MG63 (cell line): ENCODE measurements at places on chromosomes 5 and 9. TPM values are rescaled to one million over a fixed set of nuclear protein-coding genes. Genes with fewer than 3 reads are reported as not detected.

The ECPAS gene
- total RNA-seq = 77.5 and 87.8 TPM in 2 replicates

- no peak for DNase-seq
Observed at GRCh38 chr5:6859023-6859422, 145.8 kb downstream of the TENT4A start.

GRCh38 chr5:95949810-95950209 lies 11.8 kb downstream of the ELL2 start:
- no peak for DNase-seq

DNA sequence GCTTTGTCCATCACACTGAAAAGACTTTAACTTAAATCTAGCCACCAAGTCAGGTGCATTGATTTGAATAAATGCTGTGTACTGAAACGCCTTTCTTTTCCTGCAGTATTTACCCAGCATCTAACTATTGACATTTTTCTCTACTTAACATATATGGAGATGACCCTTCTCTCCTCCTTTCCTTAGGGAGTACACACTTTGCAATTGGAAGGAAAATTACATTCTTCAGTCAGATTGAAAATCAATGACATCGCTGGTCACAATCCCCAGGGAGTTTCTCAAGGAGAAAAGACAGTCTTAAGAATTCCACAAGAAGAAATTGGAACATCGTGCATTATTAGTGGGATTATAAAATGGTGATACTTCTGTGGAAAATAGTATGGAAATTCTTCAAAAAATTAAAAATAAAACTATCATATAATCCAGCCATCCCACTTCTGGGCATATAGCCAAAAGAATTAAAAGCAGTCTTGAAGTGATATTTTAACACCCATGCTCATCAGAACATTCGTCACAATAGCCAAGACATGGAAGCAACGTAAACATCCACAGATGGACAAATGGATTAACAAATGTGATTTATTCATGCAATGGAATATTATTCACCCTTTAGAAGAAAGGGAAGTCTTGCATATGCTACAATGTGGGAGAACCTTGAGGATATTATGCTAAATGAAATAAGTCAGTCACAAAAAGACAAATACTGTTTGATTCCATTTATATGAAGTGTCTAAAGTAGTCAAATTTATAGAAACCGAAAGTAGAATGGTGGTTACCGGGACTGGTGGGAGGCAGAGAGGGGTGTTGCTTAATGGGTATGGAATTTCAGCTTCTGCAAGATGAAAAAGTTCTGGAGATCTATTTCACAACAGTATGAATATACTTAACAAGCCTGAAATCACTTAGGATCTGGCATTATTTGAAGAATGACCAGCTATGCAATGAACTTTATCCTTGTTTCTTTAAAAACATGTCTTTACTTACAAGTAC lies 14.3 kb upstream of the FREM1 start:
- DNase-seq = peak; percentile 71

GRCh38 chr9:26746357-26747072 lies 146.1 kb downstream of the CAAP1 start:
- no peak for DNase-seq

DNA sequence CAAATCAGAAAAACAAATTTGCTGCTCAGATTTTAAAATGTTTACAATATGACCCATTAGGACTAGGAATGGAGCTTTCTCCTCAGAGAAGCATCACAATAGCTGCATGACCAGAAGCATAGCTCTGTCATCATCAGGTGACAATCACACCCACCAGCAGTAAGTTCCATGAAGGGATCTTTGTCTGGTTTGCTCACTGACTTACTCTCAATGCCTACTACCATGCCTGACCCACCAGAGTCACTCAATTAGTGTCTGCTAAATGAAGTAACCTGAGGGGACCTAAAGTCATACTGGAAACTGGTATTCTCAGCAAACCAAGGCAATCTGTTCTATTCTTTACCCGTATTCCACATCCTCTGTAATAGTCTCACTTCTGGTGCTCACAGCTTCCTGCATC lies 7.7 kb downstream of the ERMP1 start:
- DNase-seq = no peak

The TXNDC8 gene
- not detected in 2 replicates for total RNA-seq

- DNase-seq = no peak
Observed at GRCh38 chr5:81006947-81007636, 46.9 kb downstream of the RASGRF2 start.

DNA sequence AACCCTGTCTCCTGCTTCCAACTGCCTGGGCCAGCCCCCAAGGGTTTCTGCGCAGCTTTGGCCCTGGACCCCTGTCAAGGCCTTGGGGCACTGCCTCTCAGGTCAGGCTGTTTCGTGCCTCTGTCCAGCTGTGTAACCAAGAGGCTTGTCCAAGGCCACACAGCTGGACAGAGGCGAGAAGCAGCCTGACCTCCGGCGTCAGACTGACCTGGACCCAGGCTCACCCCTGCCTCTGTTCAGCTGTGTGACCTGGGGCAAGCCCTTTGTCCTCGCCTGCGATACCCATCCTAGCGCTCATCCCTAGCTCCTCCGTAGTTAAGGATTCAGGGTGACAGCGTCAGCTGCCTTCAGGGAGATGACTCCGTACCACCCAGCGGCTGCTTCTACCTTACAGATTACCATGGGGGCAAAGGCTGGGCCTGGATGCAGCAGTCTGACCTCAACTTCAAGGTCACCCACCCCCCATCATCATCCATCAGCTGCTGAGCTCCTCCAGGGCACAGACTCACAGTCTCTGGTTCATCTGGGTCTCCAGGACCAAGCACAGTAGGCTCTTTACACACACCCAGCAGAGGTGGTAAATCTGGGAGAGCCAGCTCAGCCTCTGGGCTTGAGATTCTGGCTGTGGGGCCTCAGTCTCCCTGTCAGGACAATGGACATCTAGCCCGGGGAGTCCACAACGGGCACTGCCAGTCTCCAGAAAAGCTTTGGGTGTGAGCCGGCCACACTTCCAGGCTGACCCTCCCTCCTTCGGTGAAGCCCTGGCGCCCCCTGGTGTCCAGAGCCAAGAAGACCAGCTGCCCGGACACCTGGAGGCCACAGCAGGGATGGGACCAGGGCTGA lies 7.9 kb downstream of the AK1 start:
- peak; percentile 73 for DNase-seq

- no peak for DNase-seq
Observed at GRCh38 chr9:34559624-34560455, 29.7 kb downstream of the CNTFR start.

GRCh38 chr5:109486200-109486804 lies 76.5 kb upstream of the PJA2 start:
- DNase-seq = peak; percentile 91
